ENCODE measurements at places on chromosomes 11 and 22. TPM values are rescaled to one million over a fixed set of nuclear protein-coding genes. Genes with fewer than 3 reads are reported as not detected.

DNA sequence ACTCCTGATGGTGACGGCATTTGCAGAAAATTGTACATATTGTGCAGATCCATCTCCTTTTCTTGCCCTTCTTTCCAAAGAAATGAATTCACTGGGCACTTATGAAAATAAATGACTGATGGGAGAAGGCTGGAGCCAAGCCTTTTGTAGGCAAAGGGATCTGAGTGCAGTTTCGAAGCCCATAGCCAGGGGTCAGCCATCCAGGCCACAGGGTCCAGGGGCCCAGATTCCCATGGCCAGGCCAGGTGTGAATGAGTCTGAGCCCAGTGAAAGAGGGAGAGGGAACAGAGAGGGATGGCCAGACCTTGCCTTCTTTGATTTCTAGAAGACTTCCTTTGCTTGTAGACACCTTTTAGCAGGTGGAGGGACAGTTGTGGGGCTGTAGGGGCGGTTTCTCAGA, 209.1 kb downstream of the KIRREL3 start:
- H3K36me3 ChIP-seq = no peaks in the 10 kb centered on the region
- H3K27me3 ChIP-seq = peaks cover 11% of the 10 kb centered on the region
- H3K4me1 ChIP-seq = no peaks in the 10 kb centered on the region
- DNase-seq = no peak
- H3K27ac ChIP-seq = no peak overlapping the region

- H3K36me3 ChIP-seq = peaks cover 17% of the 10 kb centered on the region
- H3K4me1 ChIP-seq = peaks cover 69% of the 10 kb centered on the region
Observed at GRCh38 chr11:116929414-116930090, 92.1 kb upstream of the APOA1 start.

GRCh38 chr11:129418039-129418438, 42.4 kb downstream of the BARX2 start:
- no peaks in the 10 kb centered on the region for H3K27me3 ChIP-seq
- H3K27ac ChIP-seq = no peak overlapping the region
- H3K36me3 ChIP-seq = no peaks in the 10 kb centered on the region
- peaks cover 8% of the 10 kb centered on the region for H3K4me1 ChIP-seq
- no peak for DNase-seq
- no peak overlapping the region for H3K4me3 ChIP-seq

GRCh38 chr22:18909556-18909955, 3.4 kb downstream of the DGCR6 start:
- H3K4me1 ChIP-seq = no peaks in the 10 kb centered on the region
- DNase-seq = no peak
- H3K27me3 ChIP-seq = no peaks in the 10 kb centered on the region
- H3K4me3 ChIP-seq = no peak overlapping the region
- H3K27ac ChIP-seq = no peak overlapping the region
- H3K36me3 ChIP-seq = no peaks in the 10 kb centered on the region

- DNase-seq = no peak
- H3K4me3 ChIP-seq = no peak within 1 kb of the TSS
- H3K27me3 ChIP-seq = peaks cover 15% of the 10 kb centered on the region
Observed at GRCh38 chr11:1222491-1223345, at the start of gene MUC5B. MUC5B (plus strand) TSS chr11:1223066; CDS start chr11:1223124, 58 bp downstream.

DNA sequence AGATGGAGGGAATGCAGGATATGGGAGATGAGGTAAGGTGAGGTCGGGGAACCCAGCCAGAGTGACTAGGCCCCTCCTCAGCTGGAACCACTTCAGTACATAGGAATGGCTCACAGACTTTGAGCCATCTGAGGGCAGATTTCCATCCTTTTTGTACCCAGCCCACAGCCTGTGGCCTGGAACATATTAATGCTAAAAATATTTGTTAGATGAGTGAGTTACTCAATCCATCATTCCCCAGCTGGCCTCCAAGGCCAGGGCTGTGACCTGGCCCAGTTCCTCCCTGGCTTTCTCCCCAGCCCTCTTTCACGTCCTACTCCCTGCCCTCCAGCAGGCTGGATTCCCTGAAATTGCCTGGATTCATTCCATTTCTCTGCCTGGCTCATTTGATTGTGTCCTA, 57.2 kb upstream of the PRDM11 start:
- DNase-seq = no peak
- peaks cover 7% of the 10 kb centered on the region for H3K4me1 ChIP-seq
- no peak overlapping the region for H3K27ac ChIP-seq
- no peaks in the 10 kb centered on the region for H3K36me3 ChIP-seq

GRCh38 chr11:122814401-122814800, 23.9 kb upstream of the CRTAM start:
- H3K27me3 ChIP-seq = no peaks in the 10 kb centered on the region
- no peak overlapping the region for H3K27ac ChIP-seq
- peaks cover 19% of the 10 kb centered on the region for H3K4me1 ChIP-seq
- DNase-seq = peak; percentile 26
- H3K4me3 ChIP-seq = no peak overlapping the region

- peaks cover 10% of the 10 kb centered on the region for H3K4me1 ChIP-seq
- H3K4me3 ChIP-seq = peak overlapping the region; percentile 74
- no peak for DNase-seq
- H3K27ac ChIP-seq = no peak overlapping the region
- H3K27me3 ChIP-seq = no peaks in the 10 kb centered on the region
- no peaks in the 10 kb centered on the region for H3K36me3 ChIP-seq
Observed at GRCh38 chr22:30386608-30386959, 627 bp downstream of the RNF215 start.

GRCh38 chr22:46107089-46107664, 43.1 kb upstream of the PPARA start:
- H3K4me1 ChIP-seq = no peaks in the 10 kb centered on the region
- no peaks in the 10 kb centered on the region for H3K36me3 ChIP-seq
- H3K4me3 ChIP-seq = no peak overlapping the region
- no peak overlapping the region for H3K27ac ChIP-seq
- no peak for DNase-seq

- H3K36me3 ChIP-seq = no peaks in the 10 kb centered on the region
- peaks cover 6% of the 10 kb centered on the region for H3K4me1 ChIP-seq
- no peaks in the 10 kb centered on the region for H3K27me3 ChIP-seq
- H3K27ac ChIP-seq = peak within 1 kb of the TSS; percentile 78
- peak; percentile 95 for DNase-seq
- H3K4me3 ChIP-seq = peak within 1 kb of the TSS; percentile 89
Observed at GRCh38 chr22:29883045-29883774, at the start of gene MTMR3. MTMR3 (plus strand) TSS chr22:29883174; CDS start chr22:29971060, 87,886 bp downstream.

DNA sequence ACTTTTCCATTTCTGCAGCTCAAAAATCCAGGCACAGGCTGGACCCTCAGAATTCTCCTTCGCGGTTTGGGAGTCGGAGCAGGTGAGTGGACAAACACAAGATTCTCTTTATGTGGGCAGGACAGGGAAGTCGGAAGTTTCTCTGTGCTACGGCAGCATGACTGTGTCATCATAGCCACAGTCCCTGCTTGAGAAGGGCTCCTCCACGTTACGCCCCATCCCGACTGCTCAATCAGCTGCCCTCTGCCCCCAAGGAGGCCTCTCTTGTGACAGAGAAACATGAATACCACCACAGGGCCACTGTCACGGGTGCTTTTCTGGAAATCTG, 89.0 kb upstream of the SHISAL1 start:
- no peaks in the 10 kb centered on the region for H3K4me1 ChIP-seq
- H3K27me3 ChIP-seq = no peaks in the 10 kb centered on the region
- DNase-seq = no peak
- no peak overlapping the region for H3K27ac ChIP-seq
- H3K4me3 ChIP-seq = no peak overlapping the region

GRCh38 chr11:15577519-15577918, 462.8 kb downstream of the INSC start:
- H3K36me3 ChIP-seq = no peaks in the 10 kb centered on the region
- DNase-seq = no peak
- H3K4me3 ChIP-seq = no peak overlapping the region
- H3K27ac ChIP-seq = no peak overlapping the region
- no peaks in the 10 kb centered on the region for H3K4me1 ChIP-seq

DNA sequence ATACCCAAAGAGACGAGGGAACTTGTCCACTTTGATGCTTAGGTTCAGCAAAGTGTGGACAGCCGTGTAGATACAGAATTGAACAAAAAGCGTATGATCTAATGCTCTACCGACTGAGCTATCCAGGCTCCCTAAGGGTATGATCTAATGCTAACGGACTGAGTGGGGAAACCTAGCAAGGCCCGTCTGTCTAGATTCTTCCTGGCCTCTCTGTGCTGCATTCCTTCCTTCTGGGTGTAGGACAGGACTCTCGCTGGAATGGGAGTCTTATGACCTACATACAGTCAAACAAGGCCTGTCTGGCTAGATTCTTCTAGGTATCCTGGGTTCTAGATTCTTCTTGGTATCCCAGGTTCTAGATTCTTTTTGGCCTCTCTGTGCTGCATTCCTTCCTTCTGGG, 8.4 kb upstream of the SLC15A3 start:
- no peak overlapping the region for H3K4me3 ChIP-seq
- H3K27me3 ChIP-seq = no peaks in the 10 kb centered on the region
- no peaks in the 10 kb centered on the region for H3K36me3 ChIP-seq
- DNase-seq = no peak

DNA sequence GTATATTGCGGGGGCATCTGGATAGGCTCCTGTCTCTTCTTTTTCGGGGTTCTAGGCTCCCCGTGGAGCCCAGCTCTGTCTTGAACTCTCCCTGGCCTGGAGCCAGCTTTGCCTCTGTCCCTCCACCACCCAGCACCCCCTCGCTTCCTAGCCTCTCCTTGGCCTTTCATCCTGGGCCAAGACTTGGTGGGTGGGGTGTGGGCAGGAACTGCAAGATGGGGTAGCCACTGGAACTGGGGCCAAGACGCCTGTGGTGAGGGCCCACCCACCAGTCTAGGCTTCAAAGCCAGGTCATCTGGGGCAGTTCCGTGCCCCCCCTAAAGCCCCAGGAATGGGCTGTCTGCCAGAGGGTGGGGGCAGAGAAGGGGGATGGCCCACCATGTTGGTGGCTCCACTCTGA, 1.7 kb upstream of the CRYBB1 start:
- no peaks in the 10 kb centered on the region for H3K27me3 ChIP-seq
- no peak for DNase-seq
- no peak overlapping the region for H3K27ac ChIP-seq
- no peaks in the 10 kb centered on the region for H3K36me3 ChIP-seq
- H3K4me3 ChIP-seq = no peak overlapping the region

DNA sequence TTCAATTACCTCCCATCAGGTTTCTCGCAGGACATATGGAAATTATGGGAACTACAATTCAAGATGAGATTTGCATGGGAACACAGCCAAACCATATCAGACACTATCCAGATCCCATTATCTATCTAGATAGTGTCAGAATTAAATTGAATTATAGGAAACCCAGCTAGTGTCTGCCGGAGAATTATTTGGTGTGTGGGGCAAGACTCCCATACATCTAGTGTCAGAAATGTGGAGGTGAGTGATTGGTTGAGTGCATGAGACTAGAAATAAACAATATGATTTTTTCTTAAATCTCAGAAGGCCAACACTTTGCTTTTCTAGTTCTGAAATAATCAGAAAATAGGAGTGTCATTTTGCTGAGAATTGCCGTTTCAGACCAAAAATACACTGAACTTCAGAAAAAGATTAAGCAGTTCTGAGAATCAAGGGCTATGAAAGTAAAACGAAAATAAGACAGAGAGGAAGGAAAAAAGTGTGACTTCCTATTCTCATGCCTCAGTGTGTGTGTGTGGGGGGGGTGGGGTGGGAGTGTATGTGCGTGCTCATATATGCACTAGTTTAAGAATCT, 21.3 kb downstream of the CASP12 start:
- H3K4me1 ChIP-seq = peaks cover 32% of the 10 kb centered on the region
- H3K27ac ChIP-seq = peak overlapping the region; percentile 59
- no peaks in the 10 kb centered on the region for H3K36me3 ChIP-seq

DNA sequence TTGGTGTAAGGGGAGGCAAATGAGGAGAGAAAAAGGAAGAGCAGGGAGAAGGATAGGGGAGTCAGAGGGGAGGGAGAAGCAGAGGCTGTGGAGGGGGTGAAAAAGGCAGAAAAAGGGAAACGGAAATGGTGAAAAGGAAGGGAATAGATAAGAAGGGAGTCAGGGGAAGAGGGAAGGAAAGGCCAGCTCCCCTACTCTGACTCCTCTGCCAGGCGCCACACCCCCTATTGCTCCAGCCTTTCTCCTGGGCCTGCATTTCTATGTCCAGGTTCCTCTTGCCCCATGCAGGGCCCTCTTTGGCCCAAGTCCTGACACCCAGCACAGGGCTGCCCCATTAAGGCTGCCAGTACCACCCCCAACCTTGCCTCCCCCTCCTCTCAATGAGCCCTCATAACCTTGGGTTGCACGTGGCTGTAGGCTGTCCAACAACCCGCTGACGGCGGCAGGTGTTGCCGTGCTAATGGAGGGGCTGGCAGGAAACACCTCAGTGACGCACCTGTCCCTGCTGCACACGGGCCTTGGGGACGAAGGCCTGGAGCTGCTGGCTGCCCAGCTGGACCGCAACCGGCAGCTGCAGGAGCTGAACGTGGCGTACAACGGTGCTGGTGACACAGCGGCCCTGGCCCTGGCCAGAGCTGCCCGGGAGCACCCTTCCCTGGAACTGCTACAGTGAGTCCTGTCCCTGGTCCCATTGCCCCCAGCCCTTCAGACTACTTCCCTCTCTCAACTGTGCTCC, 3.4 kb upstream of the NHERF4 start:
- H3K4me1 ChIP-seq = peaks cover 17% of the 10 kb centered on the region
- no peaks in the 10 kb centered on the region for H3K27me3 ChIP-seq
- H3K27ac ChIP-seq = no peak overlapping the region
- no peak for DNase-seq
- H3K36me3 ChIP-seq = peaks cover 8% of the 10 kb centered on the region

GRCh38 chr11:95750101-95750500, 39.5 kb downstream of the FAM76B start:
- H3K4me3 ChIP-seq = no peak overlapping the region
- DNase-seq = no peak
- no peak overlapping the region for H3K27ac ChIP-seq
- no peaks in the 10 kb centered on the region for H3K36me3 ChIP-seq
- H3K27me3 ChIP-seq = no peaks in the 10 kb centered on the region

- DNase-seq = no peak
- H3K4me1 ChIP-seq = no peaks in the 10 kb centered on the region
- H3K36me3 ChIP-seq = no peaks in the 10 kb centered on the region
- H3K27ac ChIP-seq = no peak overlapping the region
- H3K27me3 ChIP-seq = no peaks in the 10 kb centered on the region
Observed at GRCh38 chr22:30564761-30565119, 9.7 kb downstream of the GAL3ST1 start.

The SMC1B gene
- total RNA-seq = 1.1 TPM

The ST3GAL4 gene
- total RNA-seq = 7.6 TPM

The RAPSN gene
- not detected for total RNA-seq

The MS4A1 gene
- total RNA-seq = 0.35 TPM

The KCNJ5 gene
- not detected for total RNA-seq

The BEST1 gene
- total RNA-seq = 0.45 TPM

The TRMU gene
- 57.4 TPM for total RNA-seq

The CARD10 gene
- not detected for total RNA-seq

The UCP2 gene
- total RNA-seq = 149 TPM

All from activated naive CD4-positive, alpha-beta T cell treated with anti-CD3 and anti-CD28 coated beads for 36 hours (primary cell).